ENCODE measurements at places on chromosomes 3 and 15.

DNA sequence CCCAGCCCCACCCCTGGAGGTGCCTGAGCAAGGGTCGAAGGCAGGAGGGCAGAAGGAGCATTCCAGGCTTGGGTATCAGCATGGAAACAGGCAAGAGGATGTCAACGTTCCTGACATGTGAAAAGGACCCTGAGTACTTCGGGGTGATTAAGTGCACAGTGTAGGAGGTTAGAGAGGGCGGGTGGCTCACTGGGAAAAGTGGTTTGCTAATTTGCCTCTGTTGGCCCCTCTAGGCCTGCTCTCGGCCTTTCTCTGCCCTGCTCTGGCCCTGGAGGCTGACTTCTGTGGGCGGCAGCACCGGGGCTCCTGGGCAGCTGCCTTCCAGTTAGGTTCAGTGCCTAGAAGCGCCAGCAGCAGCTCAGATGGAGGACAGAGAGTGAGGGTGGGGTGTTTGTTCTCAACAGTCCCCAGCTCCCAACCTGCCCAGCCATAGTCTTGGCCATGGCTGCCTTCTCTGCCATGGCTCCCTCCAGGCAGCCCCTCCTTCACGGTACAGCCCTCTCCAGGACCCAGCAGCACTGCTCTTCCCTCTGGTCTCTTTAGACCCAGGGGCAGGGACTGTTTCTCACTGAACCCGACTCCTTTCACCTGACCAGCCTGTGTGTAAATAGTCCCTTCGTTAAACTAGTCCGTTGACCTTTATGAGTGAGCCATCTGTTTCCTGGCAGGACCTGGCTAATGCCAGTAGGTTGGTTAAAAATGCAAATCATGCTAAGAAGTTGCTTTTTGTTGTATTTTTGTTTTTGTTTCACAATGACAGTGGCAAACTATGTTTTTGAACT lies 107.1 kb upstream of the TPM1 start:
- DNase-seq: no peak

GRCh38 chr15:75720787-75721479 lies 8.3 kb upstream of the CSPG4 start:
- no peak for DNase-seq

DNA sequence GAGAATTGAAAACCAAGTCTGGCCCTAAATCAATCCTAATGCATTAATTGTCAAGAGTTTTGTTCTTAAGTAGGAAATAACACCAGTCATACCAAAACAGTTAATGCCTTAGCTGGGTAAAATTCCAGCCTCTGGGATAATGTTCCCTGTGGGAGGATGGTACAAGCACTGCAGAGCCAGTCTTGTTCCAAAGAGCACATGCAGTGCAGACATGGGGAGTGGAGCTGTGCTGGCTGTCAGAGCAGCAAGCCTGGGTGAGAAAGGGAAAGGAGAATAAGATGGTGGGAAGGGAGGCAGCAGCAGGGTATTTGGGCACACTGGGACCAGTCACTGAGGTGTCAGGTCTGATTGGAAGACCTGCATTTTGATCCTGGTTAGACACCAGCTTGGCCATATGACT lies 12.1 kb downstream of the ALAS1 start:
- no peak for DNase-seq

DNA sequence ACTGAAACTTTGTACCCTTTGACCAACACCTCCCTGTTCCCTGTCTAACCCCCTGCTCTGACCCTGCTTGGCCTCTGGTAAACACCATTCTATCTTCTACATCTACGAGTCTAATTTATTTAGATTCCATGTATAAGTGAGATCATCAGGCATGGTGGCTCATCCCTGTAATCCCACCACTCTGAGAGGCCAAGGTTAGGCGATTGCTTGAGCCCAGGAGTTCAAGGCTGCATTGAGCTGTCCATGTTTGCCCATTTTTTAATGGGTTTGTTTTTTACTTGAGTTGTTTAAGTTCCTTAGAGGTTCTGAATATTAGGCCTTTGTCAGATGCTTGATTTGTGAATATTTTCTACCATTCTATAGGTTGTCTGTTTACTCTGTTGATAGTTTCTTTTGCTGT lies 16.9 kb downstream of the FBXW12 start:
- no peak for DNase-seq

- DNase-seq: no peak
Observed at GRCh38 chr3:27387625-27388024, 18.4 kb upstream of the NEK10 start.

- DNase-seq: no peak
Observed at GRCh38 chr15:58952751-58953150, 19.3 kb upstream of the SLTM start.

- DNase-seq: no peak
Observed at GRCh38 chr3:30522476-30522875, 83.9 kb upstream of the TGFBR2 start.

DNA sequence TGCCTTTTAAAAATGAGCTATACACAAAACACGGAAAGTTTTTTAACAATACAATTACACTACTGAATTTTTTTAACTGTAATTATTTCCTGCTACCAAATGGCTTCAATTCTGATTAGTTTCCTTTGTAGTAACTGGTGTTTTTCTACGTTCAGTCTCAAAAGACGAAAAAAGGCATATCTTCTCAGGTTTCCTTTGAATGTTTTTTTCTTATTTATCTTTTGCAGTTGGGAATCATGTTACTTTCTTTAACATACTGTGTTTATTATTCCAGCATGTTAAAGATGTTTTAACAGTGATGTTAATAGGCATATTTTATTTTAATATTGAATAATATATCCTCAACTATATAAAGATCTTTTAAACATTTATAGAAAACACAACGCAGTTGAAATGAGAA lies 1055.5 kb downstream of the ROBO1 start:
- DNase-seq: no peak

GRCh38 chr3:16102187-16102561 lies 72.3 kb upstream of the GALNT15 start:
- no peak for DNase-seq

- DNase-seq: no peak
Observed at GRCh38 chr15:90257776-90258175, 7.7 kb upstream of the NGRN start.

DNA sequence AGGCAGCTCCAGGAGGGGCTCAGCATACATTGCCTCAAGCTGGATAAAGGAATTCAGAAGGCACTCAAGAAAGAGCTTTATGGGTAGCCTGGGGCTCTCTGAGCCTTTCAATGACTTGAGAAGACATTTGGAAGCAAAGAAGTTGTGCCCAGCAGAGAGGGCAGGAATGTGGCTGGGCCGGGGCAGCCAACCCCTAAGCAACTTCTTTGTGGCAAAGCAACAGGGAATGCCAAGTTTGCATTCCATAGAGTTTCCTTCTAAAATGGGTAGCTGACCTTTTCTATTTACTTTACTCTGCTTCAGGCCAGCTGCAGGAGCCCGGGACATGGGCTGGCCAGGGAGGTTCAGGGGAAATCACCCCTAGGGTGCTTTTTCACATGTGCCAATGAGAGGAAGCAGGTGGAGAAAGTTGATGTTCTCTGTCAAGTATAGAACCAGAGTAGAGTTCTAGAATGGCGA lies 45.6 kb downstream of the CCDC12 start:
- no peak for DNase-seq

- DNase-seq: no peak
Observed at GRCh38 chr15:40793216-40793989, 13.5 kb upstream of the ZFYVE19 start.

- DNase-seq: no peak
Observed at GRCh38 chr3:105505170-105505569, 138.5 kb downstream of the ALCAM start.

GRCh38 chr15:95365511-95366107 lies 964.9 kb upstream of the NR2F2 start:
- DNase-seq: no peak

DNA sequence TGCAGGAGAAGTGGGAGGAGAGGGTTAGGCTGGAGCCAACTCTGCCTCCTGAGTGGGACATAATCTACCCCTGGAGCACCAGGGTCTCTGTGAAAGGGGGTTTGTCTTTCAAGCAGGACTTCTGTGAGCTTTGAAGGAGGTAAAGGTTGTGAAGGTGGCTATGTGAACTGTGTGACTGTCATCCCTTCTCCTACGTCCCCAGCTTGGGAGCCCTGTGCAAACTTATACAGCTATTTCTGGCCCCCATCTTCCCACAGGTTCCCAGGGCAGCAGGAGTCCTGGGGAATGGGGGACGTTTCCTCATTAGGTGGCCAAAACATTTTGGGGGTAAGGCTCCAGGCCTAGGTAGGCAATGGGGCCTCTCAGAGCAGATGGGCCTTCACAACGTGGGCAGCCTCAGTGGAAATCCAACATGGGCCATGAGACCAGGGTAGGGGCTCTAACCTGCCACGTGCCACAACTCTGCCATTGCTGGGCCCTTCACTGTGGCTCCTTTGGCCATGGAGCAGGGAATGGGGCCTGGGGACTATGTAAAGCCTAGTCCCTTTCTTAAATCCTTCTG lies 3.5 kb downstream of the VIPR1 start:
- no peak for DNase-seq

- DNase-seq: no peak
Observed at GRCh38 chr3:195908694-195909581, 587 bp upstream of the TNK2 start.

DNA sequence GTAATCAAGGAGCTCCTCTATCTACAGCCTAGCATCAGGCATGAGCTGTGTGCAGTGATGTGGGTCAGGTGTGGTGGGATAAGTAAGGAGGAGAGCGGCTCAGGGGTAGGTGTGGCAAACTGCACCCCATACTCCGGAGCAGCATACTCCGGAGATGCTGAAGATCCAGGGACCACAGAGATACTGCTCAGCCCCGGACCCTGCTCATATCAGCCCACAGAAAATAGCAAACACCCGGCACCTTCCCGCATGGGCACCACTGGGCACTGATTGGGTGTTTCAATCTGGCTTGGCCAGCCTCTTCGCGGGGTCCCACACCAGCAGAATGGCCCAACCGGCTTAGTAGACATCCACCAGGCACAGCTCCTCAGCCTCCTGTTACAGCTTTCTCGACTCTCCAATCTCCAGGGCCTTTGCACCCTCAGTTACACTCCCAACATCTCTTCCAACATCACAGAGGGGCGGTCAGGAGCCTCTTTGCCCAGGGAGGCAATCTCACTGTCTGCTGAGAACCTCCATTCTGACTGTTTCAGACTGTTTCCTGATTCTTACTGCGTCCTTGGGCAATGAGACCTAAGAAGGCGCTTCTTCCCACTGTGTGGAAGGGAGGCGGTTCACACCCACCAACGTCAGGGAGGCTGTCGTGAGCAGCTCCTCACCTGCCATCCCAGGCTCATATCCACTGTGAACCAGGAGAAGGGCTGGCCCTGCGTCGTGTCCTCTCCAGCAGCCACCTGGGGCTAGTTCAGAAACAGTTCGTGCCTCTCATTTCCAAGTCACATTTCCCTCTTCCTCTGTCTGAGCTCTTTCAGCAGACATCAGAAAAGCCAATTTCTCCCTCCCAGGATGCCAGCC lies 59.8 kb downstream of the CAPN7 start:
- peak; percentile 7 for DNase-seq

DNA sequence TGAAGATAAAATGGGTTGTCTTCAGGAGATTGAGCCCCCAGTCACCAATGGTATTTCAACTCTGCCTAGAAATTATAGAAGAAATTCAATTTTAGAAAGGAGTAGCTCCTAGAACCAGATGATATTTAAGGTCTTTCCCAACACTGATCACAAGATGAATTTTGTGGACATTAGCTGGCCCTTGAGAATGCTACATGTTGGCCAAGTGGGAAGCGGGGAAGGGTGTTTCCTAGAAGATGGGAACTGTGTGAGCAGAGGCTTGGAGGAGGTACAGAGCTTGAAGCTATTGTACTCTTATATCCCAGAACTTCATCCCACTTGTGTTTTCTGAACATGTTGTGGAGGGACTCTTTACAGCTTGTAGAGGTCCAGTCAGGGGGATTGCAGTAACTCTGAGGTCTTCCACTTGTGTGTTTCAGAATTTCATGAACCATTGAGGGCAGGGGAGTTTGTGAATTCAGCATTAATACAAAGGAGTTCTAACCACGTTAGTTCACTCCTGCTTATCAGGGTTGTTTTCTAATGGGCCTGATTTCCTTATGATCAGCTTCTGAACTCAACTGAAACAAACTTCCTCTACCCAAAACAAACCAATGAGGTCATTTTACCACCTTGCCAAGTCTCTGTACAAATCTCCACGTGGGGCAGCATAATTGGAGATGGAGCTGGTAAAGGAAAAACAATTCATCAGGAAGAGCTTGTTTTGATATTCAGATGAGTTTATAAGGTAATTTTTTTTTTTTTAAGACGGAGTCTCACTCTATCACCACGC lies 152.6 kb upstream of the TPM1 start:
- no peak for DNase-seq

- DNase-seq: no peak
Observed at GRCh38 chr15:58360421-58361090, 71.2 kb upstream of the LIPC start.

DNA sequence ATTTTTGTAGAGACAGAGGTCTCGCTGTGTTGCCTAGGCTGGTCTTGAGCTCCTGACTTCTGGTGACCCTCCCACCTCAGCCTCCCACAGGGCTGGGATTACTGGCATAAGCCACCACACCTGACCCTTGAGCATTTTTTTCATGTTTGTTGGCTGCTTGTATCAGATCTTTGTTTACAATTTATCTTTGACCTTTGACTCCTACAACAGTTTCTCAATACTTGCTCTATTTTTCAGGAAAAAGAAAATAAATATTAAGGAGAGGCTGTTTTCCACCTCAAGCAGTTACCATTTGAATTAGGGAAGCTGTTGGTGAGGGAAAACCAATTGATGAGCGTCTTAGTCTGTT lies 44.5 kb downstream of the LIMD1 start:
- DNase-seq: no peak

- no peak for DNase-seq
Observed at GRCh38 chr3:153666991-153667740, 454.0 kb upstream of the ARHGEF26 start.

- DNase-seq: no peak
Observed at GRCh38 chr3:59856934-59857460, 807.2 kb upstream of the CFAP20DC start.

DNA sequence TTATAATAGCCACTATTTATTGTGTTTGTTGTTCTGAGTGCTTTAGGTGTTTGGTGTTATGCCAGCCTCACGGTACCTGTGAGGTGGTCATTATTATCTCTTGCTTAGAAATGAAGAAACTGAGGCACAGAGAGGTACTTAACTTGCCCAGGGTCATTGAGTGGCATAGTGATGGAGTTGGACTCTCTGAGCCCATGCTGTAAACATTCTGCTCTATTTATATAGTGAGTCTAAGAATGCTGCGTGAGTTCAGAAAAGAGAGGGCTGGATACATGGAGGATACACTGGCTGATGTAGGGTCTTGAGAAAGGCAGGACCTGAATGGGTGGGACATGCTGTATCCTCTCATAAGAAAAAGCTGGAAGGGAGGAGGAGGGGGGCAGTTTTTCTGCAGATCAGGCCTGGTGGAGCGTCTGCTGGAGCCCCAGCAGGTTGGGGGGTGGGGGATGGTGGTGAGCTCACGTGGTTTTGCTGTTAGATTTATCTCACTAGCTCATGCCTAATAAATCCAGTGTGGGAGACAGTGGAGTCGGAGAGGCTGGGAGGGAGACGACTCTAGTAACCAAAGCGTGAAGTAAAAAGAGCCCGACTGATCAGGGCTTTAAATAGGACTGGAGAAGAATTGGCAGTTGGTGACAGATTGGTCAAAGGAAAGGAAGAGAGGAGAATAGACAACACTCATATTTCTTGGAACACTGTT lies 16.0 kb downstream of the MED12L start:
- DNase-seq: no peak

- DNase-seq: no peak
Observed at GRCh38 chr3:81735334-81735733, 26.1 kb downstream of the GBE1 start.

GRCh38 chr15:74170071-74170844 lies 3.3 kb upstream of the ISLR start:
- DNase-seq: no peak

GRCh38 chr3:33385423-33385822 lies 54.8 kb downstream of the UBP1 start:
- DNase-seq: peak; percentile 35

- DNase-seq: no peak
Observed at GRCh38 chr3:42503957-42504333, 1.5 kb downstream of the VIPR1 start.
